H1 (cell line): ENCODE measurements at places on chromosomes 1 and 21. TPM values are rescaled to one million over a fixed set of nuclear protein-coding genes. Genes with fewer than 3 reads are reported as not detected.

Gene VCAM1
- polyA plus RNA-seq: 0.03 and 0.21 TPM in 2 replicates

Gene TFF2
- not detected in 2 replicates for polyA plus RNA-seq

Gene TNFAIP8L2
- polyA plus RNA-seq: not detected in 2 replicates

Gene KCNT2
- polyA plus RNA-seq: 2.3 TPM in 2 replicates

Gene UBL4B
- polyA plus RNA-seq: 0.06 and 0.11 TPM in 2 replicates

Gene CA6
- polyA plus RNA-seq: not detected in 2 replicates

Gene MAEL
- polyA plus RNA-seq: 0.03 TPM in 1 of 2 replicates, not detected in the other

Gene SPRR5
- polyA plus RNA-seq: not detected in 2 replicates

Gene FCRL5
- 2.1 and 2.6 TPM in 2 replicates for polyA plus RNA-seq

Gene ETV3L
- polyA plus RNA-seq: 0.26 and 0.28 TPM in 2 replicates

Gene FCGR2B
- polyA plus RNA-seq: 0.05 and 0.11 TPM in 2 replicates

Gene GLMP
- 59.5 and 69.3 TPM in 2 replicates for polyA plus RNA-seq

Gene KPNA6
- polyA plus RNA-seq: 22.0 and 24.2 TPM in 2 replicates

Gene SVBP
- 16.3 and 29.7 TPM in 2 replicates for polyA plus RNA-seq

Gene ITGB2
- polyA plus RNA-seq: 0.63 and 0.89 TPM in 2 replicates

Gene KLHDC9
- 15.6 and 18.0 TPM in 2 replicates for polyA plus RNA-seq

Gene PPP1R8
- polyA plus RNA-seq: 33.4 and 37.1 TPM in 2 replicates

Gene ATP1A2
- 40.8 and 54.2 TPM in 2 replicates for polyA plus RNA-seq

Gene SETSIP
- 0.14 TPM in 1 of 2 replicates, not detected in the other for polyA plus RNA-seq

Gene DMBX1
- polyA plus RNA-seq: 0.23 and 0.36 TPM in 2 replicates

Gene PEX19
- polyA plus RNA-seq: 36.4 and 50.4 TPM in 2 replicates

Gene ELAPOR1
- polyA plus RNA-seq: 2.5 and 3.1 TPM in 2 replicates

Gene ACTN2
- polyA plus RNA-seq: 1.9 and 2.4 TPM in 2 replicates

Gene WLS
- polyA plus RNA-seq: 1.2 and 1.6 TPM in 2 replicates

Gene CFAP74
- polyA plus RNA-seq: 0.09 and 0.22 TPM in 2 replicates

Gene PDE9A
- polyA plus RNA-seq: 39.2 and 46.7 TPM in 2 replicates

Gene CELA2B
- polyA plus RNA-seq: not detected in 2 replicates

Gene MMP23B
- 9.2 and 20.8 TPM in 2 replicates for polyA plus RNA-seq

Gene CLCNKA
- 2.0 and 3.9 TPM in 2 replicates for polyA plus RNA-seq

Gene VHLL
- polyA plus RNA-seq: not detected in 2 replicates

Gene ETNK2
- polyA plus RNA-seq: 24.5 and 26.7 TPM in 2 replicates

Gene IFI6
- polyA plus RNA-seq: 13.0 and 13.2 TPM in 2 replicates

Gene LMOD1
- 0.77 and 1.3 TPM in 2 replicates for polyA plus RNA-seq

Gene EXO1
- polyA plus RNA-seq: 6.6 and 9.2 TPM in 2 replicates

Gene CYP4A22
- 0.03 TPM in 1 of 2 replicates, not detected in the other for polyA plus RNA-seq

Gene GBP3
- polyA plus RNA-seq: not detected in 2 replicates

Gene PRAMEF26
- polyA plus RNA-seq: not detected in 2 replicates

Gene SH3GLB1
- 4.1 and 7.7 TPM in 2 replicates for polyA plus RNA-seq

Gene CELA3A
- polyA plus RNA-seq: 0.09 TPM in 1 of 2 replicates, not detected in the other

Gene ST7L
- polyA plus RNA-seq: 9.6 and 10.5 TPM in 2 replicates

Gene ATP5PF
- polyA plus RNA-seq: 99.6 and 240 TPM in 2 replicates

Gene PADI3
- 0.94 and 1.9 TPM in 2 replicates for polyA plus RNA-seq

Gene PSMB2
- polyA plus RNA-seq: 94.0 and 101 TPM in 2 replicates
